ENCODE measurements at places on chromosomes 12 and 14.

DNA sequence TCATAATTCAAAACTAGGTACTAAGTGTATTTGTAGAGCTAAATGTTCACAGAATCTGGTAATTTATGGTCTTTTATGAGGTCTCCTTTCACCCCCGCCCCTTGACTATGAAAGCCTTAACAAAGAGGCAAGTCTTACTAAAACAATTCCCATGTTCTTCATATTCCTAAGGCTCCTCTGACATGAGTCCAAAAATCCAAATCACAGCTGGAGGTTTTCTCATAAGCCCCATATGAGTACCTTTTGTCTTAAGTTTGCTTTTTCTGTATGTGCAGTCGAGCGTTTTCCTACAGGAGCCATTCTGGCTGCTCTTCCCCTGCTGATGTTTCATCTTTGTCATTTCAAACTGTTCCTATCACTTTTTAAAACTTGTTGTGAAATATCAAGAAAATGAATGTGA is 55.2 kb downstream of the SIX1 start:
- DNase-seq = no peak

DNA sequence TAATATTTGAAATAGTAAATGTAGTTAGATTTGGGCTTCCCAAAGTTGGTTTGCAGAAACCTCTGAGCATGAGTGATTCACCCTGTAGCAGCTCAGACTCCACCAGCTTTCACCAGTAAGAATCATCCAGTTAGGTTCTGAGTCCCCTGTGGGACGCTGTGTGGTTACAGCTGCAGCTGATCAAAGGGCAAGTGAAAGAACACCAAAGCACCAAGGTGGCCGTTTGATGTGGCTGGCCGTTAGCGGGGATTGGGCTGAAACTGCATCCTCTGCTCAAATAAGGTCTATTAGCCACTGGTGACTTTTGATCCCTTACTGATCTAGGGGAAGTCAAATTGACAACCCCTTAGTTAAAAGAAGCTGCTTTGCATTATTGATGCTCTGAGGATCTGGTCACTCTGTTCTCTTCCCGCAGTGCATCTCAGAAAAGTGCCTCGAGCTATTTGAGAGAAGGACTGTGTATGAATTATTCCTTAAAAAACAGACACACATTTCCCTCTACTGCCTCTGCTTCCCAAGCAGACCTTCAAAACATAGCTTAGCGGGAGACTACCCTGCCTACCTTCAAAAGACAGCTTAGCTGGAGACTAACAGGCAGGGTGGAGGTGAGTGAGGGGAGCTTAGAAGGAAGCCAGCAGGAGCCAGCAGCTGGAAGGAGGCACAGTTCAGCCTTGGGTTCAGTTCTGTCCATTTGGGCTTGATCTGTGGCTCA is 3.7 kb downstream of the ABHD12B start:
- DNase-seq = no peak

DNA sequence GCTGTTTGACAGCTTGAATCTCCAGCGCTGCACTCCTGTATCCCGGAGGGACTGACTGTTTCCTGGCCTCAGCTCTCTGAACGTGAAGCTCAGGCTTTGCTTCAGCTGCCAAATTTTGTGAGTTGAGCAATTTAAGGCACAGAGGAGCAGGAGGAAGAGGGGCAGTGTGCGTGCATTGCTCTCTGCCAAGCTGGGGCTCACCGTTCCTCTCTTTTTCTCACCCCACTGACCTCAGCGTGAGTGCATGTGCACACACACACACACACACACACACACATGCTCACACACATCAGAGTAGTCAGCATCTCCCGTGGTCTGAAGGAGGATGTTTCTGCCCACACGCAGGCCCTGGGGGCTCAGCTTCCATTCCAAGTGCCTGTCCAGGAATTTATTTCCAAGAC is 27.8 kb upstream of the BDKRB2 start:
- no peak for DNase-seq

DNA sequence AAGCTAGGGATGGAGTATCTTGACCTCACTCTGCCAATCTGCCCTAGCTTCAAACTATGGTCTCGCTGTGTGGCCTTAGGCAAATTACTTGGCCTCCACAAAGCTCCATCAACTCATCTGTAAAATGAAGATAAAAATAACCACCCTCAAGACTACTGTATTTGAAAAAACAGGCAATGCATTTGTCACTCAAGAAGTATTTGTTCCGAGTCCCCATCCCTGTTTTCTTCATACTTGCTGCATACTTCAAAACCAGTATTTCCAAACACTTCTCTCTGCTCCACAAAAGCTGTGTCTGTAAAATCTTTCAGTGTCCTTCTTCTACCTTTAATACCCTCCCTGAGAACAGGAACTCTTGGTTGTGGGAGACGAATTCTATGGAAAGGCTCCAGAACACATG is 47.9 kb downstream of the GTF2A1 start:
- no peak for DNase-seq

- DNase-seq = no peak
Observed at GRCh38 chr12:104971306-104971705, 13.2 kb upstream of the SLC41A2 start.

DNA sequence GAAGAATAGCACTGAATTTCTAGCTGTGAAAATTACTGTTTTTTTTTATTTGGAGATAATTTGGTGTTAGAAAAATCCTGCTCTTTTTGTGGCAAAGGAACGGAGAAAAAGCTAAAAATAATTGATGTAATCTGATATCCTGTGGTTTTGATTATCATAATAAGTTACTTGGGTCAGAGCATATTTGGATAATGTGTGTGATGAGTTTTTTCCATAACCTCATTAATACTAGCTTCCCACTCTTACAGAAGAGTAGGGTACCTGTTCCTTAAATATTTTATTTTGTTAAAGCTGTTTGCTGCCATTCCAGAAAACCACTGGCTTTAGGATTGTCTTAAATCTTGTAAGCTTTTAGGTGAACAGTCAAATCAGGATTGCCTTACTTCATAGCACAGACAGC is 4.7 kb downstream of the PSMC6 start:
- no peak for DNase-seq

GRCh38 chr12:103498990-103499389 is 3.2 kb upstream of the C12orf42 start:
- DNase-seq = no peak

- DNase-seq = peak; percentile 67
Observed at GRCh38 chr12:52006726-52007157, at the start of gene TAMALIN. TSS of gene TAMALIN (plus strand) at chr12:52006946. CDS start at chr12:52007020, 74 bp downstream.

- DNase-seq = no peak
Observed at GRCh38 chr12:116421785-116422538, 137.2 kb upstream of the MAP1LC3B2 start.

- DNase-seq = no peak
Observed at GRCh38 chr14:100106250-100107112, 41.3 kb downstream of the EVL start.

DNA sequence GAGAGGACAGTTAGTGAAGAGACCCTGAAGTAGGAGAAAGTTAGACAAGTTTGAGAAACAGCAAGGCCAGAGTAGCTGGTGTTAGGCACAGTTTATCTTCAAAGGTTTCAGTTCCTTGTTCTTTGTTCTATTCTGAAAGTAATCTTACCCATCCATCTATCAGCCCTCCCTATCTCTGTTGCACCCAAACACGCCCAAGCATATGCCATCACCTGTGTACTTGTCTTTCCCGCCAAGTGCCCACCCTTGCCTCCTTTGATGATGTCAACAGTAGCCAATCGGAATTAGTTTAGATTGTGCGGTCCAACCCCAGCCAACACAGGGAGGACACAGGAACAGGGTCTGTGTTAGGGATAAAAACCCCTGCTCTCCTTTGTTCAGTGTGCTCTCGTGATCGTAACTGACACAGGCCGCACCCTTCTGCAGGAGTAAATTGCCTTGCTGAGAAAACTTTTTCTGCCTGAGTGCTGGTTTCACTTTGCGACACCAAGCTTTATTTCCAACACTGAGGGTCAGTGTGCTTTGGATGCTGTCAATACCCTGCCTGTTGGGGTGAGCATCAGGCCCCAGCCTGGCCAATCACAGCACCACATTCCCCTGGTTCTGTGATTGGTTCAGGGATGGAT is 4.7 kb upstream of the TMEM229B start:
- DNase-seq = no peak

DNA sequence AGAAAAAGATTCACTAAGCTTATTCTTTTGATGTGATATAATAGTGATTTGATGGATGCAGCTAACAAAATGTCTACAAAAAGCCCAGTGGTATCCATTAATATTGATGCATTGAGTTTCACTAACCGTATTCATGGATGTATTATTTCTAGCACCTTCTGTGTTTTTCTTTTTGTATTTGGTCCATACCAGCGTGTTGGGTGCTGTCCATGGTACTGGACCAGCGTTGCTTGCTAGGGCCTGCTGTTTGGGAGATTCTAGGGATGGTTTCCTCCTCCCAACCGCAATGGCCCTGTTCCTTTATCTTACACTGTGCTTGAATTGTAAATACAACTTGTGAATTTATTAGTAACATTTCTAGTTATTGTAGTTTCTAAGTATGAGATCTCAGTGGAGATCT is 31.7 kb downstream of the ANO4 start:
- no peak for DNase-seq

- DNase-seq = no peak
Observed at GRCh38 chr12:117809509-117809908, 159.3 kb downstream of the KSR2 start.

GRCh38 chr12:132171968-132172521 is 27.8 kb downstream of the NOC4L start:
- no peak for DNase-seq

GRCh38 chr12:94994312-94994711 is 9.2 kb downstream of the NDUFA12 start:
- no peak for DNase-seq

GRCh38 chr12:105474672-105475071 is 144.2 kb downstream of the C12orf75 start:
- no peak for DNase-seq

DNA sequence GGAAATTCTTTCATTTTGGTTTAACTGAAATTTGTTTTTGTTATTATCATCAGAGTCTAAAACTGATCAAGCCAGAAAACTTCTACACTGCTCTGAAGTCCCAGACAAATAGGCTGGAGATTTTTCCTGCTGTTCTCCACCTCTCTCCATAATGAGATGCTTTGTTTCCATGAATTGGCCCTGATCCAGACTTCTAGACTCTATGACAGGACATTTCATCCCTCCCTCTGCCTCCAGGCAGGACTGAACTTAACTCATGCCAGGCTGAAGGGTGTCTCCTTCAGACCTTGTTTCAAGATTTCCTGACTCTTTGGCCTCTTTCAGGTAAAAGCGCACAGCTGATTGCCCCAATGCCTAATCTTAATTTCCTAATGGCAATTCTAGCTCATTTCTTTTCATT is 69.1 kb upstream of the HOXC13 start:
- no peak for DNase-seq

DNA sequence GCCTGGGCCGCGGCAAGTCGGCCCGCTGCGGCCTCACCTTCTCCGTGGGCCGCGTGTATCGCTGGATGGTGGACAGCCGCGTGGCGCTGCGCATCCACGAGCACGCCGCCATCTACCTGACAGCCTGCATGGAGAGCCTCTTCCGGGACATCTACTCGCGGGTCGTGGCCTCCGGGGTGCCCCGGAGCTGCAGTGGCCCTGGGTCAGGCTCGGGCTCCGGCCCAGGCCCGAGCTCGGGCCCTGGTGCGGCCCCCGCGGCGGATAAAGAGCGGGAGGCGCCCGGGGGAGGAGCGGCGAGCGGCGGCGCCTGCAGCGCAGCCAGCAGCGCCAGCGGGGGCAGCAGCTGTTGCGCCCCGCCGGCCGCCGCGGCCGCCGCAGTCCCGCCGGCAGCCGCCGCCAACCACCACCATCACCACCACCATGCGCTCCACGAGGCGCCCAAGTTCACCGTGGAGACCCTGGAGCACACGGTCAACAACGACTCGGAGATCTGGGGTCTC is 226.2 kb upstream of the CRY1 start:
- no peak for DNase-seq

GRCh38 chr12:20372326-20373096 is 4.2 kb downstream of the PDE3A start:
- DNase-seq = no peak
